Osteoblast (primary cell): ENCODE measurements at places on chromosomes 5 and 9. TPM values are rescaled to one million over a fixed set of nuclear protein-coding genes. Genes with fewer than 3 reads are reported as not detected.

- no peaks in the 10 kb centered on the region for H3K4me1 ChIP-seq
- no peak overlapping the region for H3K4me3 ChIP-seq
- H3K27ac ChIP-seq, result no peak overlapping the region
- no peak for DNase-seq
- no peaks in the 10 kb centered on the region for H3K36me3 ChIP-seq
These were observed 206.5 kb downstream of the KCTD16 start for GRCh38 chr5:144377207-144377606.

The KIF4B gene
- not detected in 2 replicates for total RNA-seq

- no peak for DNase-seq
- no peaks in the 10 kb centered on the region for H3K36me3 ChIP-seq
- peak overlapping the region; percentile 96 for H3K27ac ChIP-seq
These were observed 1.4 kb upstream of the ERGIC1 start for GRCh38 chr5:172832383-172833315.

The TMEM171 gene
- 8.0 TPM in 2 replicates for total RNA-seq

DNA sequence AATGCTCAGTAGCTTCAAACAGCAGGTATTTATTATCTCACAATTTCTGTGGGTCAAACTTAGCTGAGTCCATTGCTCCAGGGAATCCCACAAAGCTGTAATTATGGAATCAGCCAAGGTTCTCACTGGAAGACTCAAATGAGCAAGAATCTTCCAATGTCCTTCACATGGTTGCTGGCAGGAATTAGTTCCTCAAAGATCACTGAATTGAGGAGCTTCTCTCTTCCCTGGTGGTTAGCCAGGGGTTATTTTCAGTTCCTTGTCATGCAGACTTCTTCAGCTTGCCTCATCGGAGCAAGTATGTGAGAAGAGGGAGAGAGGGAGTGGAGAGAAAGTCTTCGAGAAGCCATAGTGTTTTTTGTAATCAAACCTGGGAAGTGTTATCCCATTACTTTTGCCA is 2331.9 kb downstream of the MAT2B start:
- H3K36me3 ChIP-seq, result no peaks in the 10 kb centered on the region
- DNase-seq, result no peak
- H3K4me1 ChIP-seq, result no peaks in the 10 kb centered on the region
- H3K4me3 ChIP-seq, result no peak overlapping the region
- no peaks in the 10 kb centered on the region for H3K27me3 ChIP-seq

DNA sequence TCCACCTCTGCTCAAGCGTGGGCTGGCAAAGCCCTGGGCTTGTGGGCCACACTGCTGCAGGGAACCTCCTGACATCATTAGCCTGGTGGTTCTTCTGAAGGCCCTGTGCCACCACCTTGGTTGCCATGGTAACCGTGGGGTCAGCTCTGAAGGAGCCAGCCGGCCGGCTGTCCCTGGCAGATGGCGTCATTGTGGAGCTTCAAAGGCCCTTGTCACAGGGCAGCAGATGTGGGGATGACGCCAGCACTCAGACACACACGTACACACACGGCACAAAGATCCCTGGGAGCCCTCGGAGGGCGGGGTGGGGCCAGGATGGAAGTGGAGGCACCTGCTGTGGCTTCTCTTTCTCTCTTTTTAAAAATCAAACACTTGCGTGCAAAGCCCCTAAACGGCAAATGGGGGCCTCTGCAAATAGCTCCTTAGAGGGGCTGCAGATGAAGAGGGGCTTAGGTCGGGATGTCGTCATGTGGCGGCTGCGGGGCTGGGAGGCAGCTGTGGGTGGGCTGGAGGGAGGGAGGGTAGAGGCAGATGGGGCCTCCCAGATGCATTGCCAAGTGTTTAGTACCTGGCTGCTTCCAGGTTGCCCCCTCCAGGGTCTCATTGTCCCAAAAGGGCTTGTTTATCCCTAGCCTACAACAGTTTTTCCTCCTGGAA is 19.5 kb upstream of the RPL26L1 start:
- H3K36me3 ChIP-seq, result peaks cover 60% of the 10 kb centered on the region
- H3K4me1 ChIP-seq, result peaks cover 18% of the 10 kb centered on the region
- H3K4me3 ChIP-seq, result no peak overlapping the region
- peak overlapping the region; percentile 30 for H3K27ac ChIP-seq
- no peaks in the 10 kb centered on the region for H3K27me3 ChIP-seq

The DDX4 gene
- total RNA-seq, result under 0.01 TPM in 1 of 2 replicates, not detected in the other

The RETREG1 gene
- total RNA-seq, result 8.3 TPM in 2 replicates

DNA sequence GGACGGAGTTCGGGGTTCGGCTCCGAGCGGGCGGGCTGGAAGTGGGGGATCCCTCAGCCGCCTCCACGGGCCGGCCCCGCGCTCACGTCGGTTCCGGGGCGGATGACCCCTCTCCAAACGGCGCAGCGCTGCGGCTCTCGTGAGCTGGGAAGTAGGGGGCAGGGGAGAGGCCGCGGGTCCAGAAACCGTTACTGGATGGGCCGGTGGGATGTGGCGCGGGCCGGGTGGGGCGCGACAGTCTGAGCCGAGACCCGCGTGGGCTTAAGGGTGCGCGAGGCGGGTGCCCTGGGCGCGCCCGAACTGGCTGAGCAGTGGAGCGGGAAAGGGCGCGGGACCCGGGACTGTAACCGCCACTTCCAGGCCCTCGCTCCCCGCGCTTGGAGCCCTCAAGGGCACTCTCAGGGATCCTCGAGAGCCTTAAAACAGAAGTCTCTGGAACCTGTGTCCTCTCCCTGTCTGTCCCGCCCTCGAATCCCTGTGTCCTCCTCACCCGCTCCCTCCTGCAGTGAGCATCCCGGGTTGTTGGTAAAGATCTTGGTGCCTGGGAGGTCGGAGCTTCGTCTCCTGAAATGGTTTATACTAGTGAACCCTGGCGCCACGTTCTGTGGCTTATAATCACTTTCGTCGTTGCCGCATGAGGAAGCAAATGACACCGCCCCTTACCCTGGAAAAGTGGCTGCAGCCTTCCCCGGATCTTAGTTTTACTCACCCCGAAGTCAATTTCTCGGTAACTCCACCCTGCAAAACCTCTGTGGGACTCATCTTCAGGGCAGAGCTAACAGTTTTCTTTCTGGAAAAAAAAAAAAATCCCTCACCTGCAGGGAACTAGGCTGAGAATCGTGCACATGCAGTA is 571 bp upstream of the MARCHF11 start:
- no peak overlapping the region for H3K27ac ChIP-seq
- no peak for DNase-seq
- no peaks in the 10 kb centered on the region for H3K36me3 ChIP-seq
- no peaks in the 10 kb centered on the region for H3K4me1 ChIP-seq
- H3K4me3 ChIP-seq, result no peak overlapping the region

DNA sequence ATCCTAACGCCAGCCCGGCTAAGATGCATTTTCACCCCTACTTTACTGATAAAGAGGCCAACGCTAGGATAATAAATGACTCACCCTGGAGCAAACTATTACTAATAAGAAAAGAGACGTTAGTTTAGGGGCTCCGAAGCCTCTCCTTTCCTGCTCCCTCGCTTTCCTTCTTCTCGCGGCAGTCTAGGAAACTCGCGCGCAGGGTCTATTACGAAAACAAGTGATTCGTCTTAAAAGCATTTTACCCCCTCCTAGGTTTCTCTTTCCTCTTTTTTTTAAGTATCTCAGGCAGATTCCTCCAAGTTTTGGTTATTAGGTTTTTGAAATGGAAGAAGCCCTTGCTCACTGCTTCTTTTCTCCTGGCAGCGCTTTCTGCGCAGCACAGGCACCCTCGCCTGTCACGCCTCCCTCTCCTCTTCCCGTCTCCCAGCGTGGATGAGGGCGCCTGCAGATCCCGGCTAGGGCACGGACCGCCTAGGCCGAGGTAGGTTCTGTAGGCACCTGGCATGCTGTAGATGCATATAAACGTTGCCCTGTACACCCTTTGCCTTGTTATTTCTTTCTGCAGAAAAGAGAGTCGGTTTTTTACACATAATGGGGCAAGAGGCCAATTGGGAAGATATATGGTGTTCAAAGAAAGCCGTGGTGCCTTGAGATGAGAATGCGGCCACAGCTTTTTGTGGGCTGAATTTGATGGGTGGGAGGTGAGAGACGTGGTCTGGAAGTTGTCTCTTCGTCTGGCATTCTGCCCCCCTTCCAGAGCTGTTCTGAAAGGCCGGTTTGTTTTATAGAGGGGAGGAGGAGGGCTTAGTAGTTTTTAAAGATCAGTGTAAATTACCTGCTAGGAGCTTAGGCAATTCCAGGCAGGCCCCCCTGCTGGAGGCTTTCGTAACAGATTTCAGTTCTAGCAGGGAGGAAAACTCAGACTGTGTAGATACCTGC is 983 bp downstream of the GCNT1 start:
- peaks cover 36% of the 10 kb centered on the region for H3K36me3 ChIP-seq
- peak overlapping the region; percentile 99 for H3K4me3 ChIP-seq
- peak; percentile 89 for DNase-seq
- peaks cover 37% of the 10 kb centered on the region for H3K4me1 ChIP-seq
- H3K27ac ChIP-seq, result peak overlapping the region; percentile 77
- H3K27me3 ChIP-seq, result no peaks in the 10 kb centered on the region

GRCh38 chr9:94770334-94770733 is 43.8 kb downstream of the AOPEP start:
- no peaks in the 10 kb centered on the region for H3K36me3 ChIP-seq
- H3K27me3 ChIP-seq, result no peaks in the 10 kb centered on the region
- no peak for DNase-seq
- H3K27ac ChIP-seq, result no peak overlapping the region
- peaks cover 5% of the 10 kb centered on the region for H3K4me1 ChIP-seq
- no peak overlapping the region for H3K4me3 ChIP-seq

The MYORG gene
- total RNA-seq, result 0.36 and 0.88 TPM in 2 replicates

- H3K36me3 ChIP-seq, result no peaks in the 10 kb centered on the region
- H3K4me3 ChIP-seq, result no peak overlapping the region
- no peak for DNase-seq
- H3K27me3 ChIP-seq, result no peaks in the 10 kb centered on the region
- H3K27ac ChIP-seq, result no peak overlapping the region
- H3K4me1 ChIP-seq, result peaks cover 16% of the 10 kb centered on the region
These were observed 2.3 kb upstream of the AUH start for GRCh38 chr9:91364005-91364404.

The SPINK4 gene
- total RNA-seq, result not detected in 2 replicates

The TAF11L14 gene
- total RNA-seq, result not detected in 2 replicates

DNA sequence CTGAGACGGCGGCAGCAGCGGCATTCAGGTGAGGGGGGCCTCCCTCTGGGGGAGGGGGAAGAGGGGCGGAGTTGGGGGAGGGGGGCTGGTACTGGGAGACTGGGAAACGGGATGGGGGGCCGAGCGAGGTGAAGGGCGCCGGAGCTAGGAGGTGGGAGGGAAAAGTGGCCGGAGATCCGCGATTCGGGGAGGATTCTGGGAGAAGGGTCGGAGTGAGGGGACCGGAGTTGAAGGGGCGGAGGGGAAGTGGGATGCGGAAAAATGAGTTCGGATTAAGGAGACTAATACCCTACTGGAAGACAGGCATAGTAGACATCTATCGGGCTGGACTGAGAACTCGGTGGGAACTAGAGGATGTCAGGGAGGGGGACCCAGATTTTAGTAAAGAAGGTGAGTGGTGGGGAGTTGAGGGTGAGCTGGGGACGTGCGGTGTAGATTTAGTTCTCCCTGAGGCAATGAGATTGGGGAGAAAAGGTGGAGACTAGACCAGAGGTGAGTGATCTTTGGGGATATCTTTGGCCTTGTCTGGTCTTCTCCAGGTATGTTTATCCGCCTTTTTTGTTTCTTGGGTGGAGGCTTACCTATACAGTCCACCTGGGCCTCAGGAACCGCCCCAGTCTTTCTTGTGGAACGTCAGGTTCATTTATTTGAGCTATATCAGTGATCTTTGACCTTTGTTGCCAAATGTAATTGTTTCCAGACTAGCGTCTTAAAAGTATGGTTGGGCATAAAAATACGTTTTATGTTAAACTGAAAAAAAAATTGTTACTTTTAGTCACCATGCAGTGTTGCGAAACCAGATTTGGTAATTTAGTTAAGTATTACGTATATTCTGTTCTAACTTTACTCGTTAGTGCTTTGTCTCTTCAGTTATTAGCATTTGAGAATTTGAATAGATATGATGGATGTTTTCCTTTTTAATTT is 632 bp downstream of the UBAP1 start:
- H3K27me3 ChIP-seq, result no peaks in the 10 kb centered on the region
- peaks cover 4% of the 10 kb centered on the region for H3K36me3 ChIP-seq
- H3K27ac ChIP-seq, result peak overlapping the region; percentile 96
- no peak for DNase-seq
- H3K4me1 ChIP-seq, result peaks cover 6% of the 10 kb centered on the region

DNA sequence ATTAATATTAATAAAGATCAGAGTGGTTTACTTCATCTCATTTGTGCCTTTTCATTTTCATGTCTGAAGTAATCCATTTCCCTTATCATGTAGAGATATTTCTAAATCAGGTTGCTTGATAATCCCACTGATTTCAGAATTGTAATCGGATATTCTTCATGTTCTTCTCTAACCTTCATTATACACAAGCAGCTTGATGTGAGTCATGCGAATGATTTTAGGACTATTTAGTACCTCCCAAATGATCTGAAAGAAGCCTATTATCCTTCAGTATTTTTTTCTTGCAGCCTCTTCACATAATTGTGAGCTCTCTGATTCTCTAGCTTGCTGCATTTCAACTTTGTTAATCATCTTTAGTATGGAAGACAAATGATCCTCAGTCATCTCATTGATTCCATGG is 182.0 kb downstream of the GIN1 start:
- no peaks in the 10 kb centered on the region for H3K27me3 ChIP-seq
- H3K4me3 ChIP-seq, result no peak overlapping the region
- H3K4me1 ChIP-seq, result no peaks in the 10 kb centered on the region

- DNase-seq, result no peak
- no peaks in the 10 kb centered on the region for H3K36me3 ChIP-seq
- H3K27ac ChIP-seq, result peak overlapping the region; percentile 79
- peaks cover 54% of the 10 kb centered on the region for H3K4me1 ChIP-seq
These were observed 51.5 kb downstream of the SLC44A1 start for GRCh38 chr9:105295986-105296385.

The AGXT2 gene
- total RNA-seq, result not detected in 2 replicates

The TAF11L10 gene
- not detected in 2 replicates for total RNA-seq

DNA sequence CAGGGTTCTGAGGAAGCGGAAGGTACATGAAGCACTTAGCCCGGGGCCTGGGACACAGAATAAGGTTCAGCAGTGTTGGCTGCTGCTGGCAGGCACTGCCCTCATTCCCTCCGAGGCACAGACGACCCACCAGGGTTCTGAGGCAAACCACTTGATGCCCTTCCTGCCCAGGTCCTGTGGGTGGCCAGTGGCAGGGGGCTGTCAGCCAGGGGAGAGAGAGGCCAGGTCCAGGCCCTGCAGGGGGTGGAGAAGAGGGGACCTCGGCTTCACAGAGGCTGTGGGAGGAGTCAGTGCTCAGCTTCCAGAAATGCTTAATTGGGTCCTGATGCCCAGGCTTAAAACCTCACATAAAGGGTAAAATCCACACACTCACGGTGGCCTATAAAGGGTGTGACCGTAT is 4.4 kb upstream of the ZDHHC12 start:
- DNase-seq, result peak; percentile 35
- no peaks in the 10 kb centered on the region for H3K27me3 ChIP-seq
- peaks cover 10% of the 10 kb centered on the region for H3K36me3 ChIP-seq
- H3K4me1 ChIP-seq, result peaks cover 8% of the 10 kb centered on the region
- H3K4me3 ChIP-seq, result no peak overlapping the region

GRCh38 chr5:15968993-15969392 is 210.6 kb downstream of the MARCHF11 start:
- H3K27ac ChIP-seq, result no peak overlapping the region
- no peak for DNase-seq
- H3K4me1 ChIP-seq, result no peaks in the 10 kb centered on the region
- H3K27me3 ChIP-seq, result no peaks in the 10 kb centered on the region
- H3K36me3 ChIP-seq, result no peaks in the 10 kb centered on the region

The FAM193B gene
- total RNA-seq, result 29.2 and 32.6 TPM in 2 replicates

GRCh38 chr5:138622051-138622450 is 46.9 kb upstream of the HSPA9 start:
- no peak for DNase-seq
- H3K36me3 ChIP-seq, result no peaks in the 10 kb centered on the region
- H3K4me1 ChIP-seq, result no peaks in the 10 kb centered on the region
- no peak overlapping the region for H3K4me3 ChIP-seq
- H3K27ac ChIP-seq, result no peak overlapping the region

The ANKRD20A1 gene
- total RNA-seq, result not detected in 2 replicates
